ENCODE measurements at places on chromosomes 1 and 21. TPM values are rescaled to one million over a fixed set of nuclear protein-coding genes. Genes with fewer than 3 reads are reported as not detected.

GRCh38 chr1:31645274-31645568, 545 bp upstream of the PEF1 start:
- H3K4me1 ChIP-seq, result peaks cover 9% of the 10 kb centered on the region
- H3K27ac ChIP-seq, result peak overlapping the region; percentile 93
- peak; percentile 96 for DNase-seq
- no peaks in the 10 kb centered on the region for H3K27me3 ChIP-seq
- H3K4me3 ChIP-seq, result peak overlapping the region; percentile 92
- H3K36me3 ChIP-seq, result no peaks in the 10 kb centered on the region

The ADAM30 gene
- not detected for total RNA-seq

The DENND2C gene
- total RNA-seq, result 2.5 TPM

The CD5L gene
- total RNA-seq, result 0.19 TPM

The CDC73 gene
- 73.1 TPM for total RNA-seq

DNA sequence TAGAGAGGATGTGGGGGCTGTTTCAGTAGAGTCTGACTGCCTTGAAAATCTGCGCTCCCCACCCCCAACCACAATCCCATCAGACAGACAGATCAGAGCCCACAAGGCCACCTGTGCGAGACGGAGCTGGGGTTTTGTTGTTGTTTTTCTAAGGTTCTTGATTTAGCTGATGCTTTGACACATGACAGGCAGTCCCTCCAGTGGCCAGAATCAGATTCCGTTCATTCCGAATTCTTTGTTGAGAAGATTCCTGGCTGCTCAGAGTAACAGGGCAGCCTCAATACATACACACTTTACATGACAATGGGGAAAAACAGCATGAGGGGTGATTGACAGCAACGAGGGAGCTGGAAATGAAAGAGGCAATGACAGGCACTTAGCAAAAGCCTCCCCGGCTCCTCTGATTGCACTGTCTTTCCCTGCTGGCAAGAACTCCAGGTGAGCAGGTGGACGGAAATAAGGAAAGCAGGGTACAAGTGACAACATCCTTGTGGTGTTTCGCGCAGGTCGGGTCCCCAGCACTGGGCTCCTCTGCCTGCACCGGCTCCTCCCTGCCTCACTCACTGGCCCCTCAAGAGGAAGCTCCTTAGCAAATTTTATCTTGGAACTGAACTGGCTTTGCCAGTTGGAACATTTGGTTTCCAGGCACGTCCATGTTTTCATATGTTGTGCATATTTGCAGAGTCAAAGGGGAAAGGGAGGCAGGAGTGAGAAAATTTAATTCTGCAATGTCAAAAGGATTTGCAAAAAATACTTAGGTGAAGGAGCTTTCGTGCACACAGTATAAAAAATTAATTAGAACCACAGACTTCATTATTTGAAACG, 148.7 kb downstream of the PGBD5 start:
- no peak for DNase-seq
- H3K27me3 ChIP-seq, result no peaks in the 10 kb centered on the region
- no peak overlapping the region for H3K27ac ChIP-seq

- no peaks in the 10 kb centered on the region for H3K36me3 ChIP-seq
- no peak overlapping the region for H3K27ac ChIP-seq
- H3K27me3 ChIP-seq, result no peaks in the 10 kb centered on the region
These were observed 150.1 kb upstream of the ZNF644 start for GRCh38 chr1:91171898-91172297.

DNA sequence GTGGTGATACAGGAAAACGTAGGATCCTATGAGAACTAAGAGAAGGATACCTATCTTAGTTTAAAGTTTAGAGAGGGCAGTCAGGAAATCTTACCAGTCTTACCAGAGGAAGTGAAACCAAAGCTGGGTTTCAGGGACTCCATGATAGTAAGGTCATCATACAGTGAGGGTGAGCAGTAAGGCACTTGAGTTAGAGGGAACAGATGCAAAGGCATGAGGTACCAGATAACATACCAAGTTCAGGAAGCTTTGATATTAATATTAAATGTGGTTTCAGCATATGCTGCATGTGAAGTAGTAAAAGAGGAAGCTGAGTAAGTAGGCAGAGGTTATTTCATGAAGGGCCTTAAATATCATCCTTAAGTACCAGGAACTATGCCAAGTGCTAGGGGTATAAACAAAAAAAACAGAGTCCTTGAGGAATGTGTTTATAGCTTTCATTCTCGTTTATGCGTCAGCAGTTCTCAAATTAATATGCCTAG, 16.9 kb downstream of the ATG4C start:
- H3K4me3 ChIP-seq, result no peak overlapping the region
- H3K27me3 ChIP-seq, result no peaks in the 10 kb centered on the region
- no peak overlapping the region for H3K27ac ChIP-seq
- DNase-seq, result no peak
- no peaks in the 10 kb centered on the region for H3K36me3 ChIP-seq

GRCh38 chr1:184770181-184770979, 15.7 kb upstream of the EDEM3 start:
- H3K4me3 ChIP-seq, result no peak overlapping the region
- no peaks in the 10 kb centered on the region for H3K4me1 ChIP-seq
- no peak overlapping the region for H3K27ac ChIP-seq
- DNase-seq, result no peak
- no peaks in the 10 kb centered on the region for H3K27me3 ChIP-seq
- H3K36me3 ChIP-seq, result no peaks in the 10 kb centered on the region

- peaks cover 5% of the 10 kb centered on the region for H3K36me3 ChIP-seq
- DNase-seq, result no peak
- H3K27ac ChIP-seq, result no peak overlapping the region
- no peak overlapping the region for H3K4me3 ChIP-seq
These were observed 10.8 kb downstream of the RPS6KA1 start for GRCh38 chr1:26540351-26540750.

- H3K4me1 ChIP-seq, result no peaks in the 10 kb centered on the region
- H3K27me3 ChIP-seq, result no peaks in the 10 kb centered on the region
- H3K27ac ChIP-seq, result no peak overlapping the region
These were observed 27.0 kb downstream of the DNASE2B start for GRCh38 chr1:84425150-84425896.

- no peak overlapping the region for H3K4me3 ChIP-seq
- H3K4me1 ChIP-seq, result no peaks in the 10 kb centered on the region
- H3K36me3 ChIP-seq, result no peaks in the 10 kb centered on the region
- no peaks in the 10 kb centered on the region for H3K27me3 ChIP-seq
- H3K27ac ChIP-seq, result no peak overlapping the region
These were observed 61.2 kb downstream of the VANGL1 start for GRCh38 chr1:115702959-115703358.
